ENCODE measurements at places on chromosomes 7 and 10.

DNA sequence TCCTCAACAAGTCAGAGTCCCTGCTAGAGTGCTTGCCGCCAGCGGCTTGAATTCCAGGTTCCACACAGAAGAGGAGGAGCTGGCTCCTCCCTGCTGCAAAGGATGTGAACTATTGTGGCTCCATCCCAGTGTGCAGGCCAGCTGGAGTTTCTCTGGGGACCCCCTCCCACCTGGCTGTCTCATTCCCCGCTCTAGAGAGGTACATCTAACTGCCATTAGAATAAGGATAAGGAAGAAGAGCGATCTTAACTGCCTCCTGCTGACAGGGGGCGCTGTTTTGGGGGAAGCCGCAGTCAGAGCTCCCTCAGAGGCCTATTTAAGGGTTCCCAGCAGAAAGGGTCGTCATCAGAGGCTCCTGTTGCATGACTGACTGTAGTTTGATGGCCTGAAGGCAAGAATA, 40.8 kb upstream of the HECW1 start:
- DNase-seq: no peak

DNA sequence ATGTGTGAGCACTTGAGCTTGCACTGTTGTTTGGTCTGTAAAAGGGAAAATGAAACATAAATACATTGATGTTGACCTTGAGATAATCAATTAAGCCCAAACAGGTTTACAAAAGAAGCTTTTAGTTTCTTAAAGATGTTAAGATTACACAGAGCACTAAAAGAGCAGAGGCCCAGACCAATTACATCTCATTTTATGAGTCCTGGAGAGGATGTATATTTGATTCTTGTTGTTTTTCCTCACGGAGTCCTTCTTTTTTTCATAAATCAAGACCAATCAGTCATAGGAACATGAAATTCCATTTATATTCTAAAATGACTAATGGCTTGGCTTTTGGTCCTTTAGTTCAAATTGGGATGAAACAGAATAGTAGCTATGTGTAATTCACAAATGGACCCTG, 249.7 kb upstream of the NPY start:
- no peak for DNase-seq

GRCh38 chr7:34048445-34048844, 143.1 kb downstream of the BMPER start:
- no peak for DNase-seq

DNA sequence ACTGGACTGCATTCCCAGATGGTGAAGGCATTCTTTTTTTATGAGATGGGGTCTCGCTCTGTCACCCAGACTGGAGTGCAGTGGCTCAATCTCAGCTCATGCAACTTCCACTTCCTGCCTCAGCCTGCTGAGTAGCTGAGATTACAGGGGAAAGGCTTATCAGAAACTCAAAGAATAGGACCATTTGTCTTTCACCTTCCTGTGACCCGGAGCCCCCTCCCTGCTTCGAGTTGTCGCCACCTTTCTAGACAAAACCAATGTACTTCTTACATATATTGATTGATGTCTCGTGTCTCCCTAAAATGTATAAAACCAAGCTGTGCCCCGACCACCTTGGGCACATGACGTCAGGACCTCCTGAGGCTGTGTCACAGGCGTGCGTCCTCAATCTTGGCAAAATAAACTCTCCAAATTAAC, 1.8 kb upstream of the METTL27 start:
- DNase-seq: no peak

DNA sequence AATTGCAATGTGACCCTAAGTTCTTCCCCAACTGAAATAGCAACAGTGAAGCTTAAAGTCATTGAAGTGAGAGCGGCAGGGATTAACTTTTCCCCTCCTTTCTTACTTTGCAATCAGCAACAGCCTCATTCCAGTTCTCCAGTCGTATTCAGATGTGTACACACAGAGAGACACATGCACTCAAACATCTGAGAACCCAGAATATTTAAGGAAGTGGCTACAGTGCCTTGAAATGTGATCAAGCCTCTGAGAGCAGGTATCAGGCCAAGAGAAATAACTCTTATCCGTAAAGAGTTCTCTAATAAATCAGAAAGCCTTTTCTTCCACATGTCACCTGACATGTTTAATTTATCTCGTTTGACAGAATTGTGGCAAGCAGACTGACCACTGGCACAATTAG, 388.9 kb upstream of the NPVF start:
- no peak for DNase-seq

- no peak for DNase-seq
These were observed 76.8 kb upstream of the PITRM1 start for GRCh38 chr10:3249307-3249889.

DNA sequence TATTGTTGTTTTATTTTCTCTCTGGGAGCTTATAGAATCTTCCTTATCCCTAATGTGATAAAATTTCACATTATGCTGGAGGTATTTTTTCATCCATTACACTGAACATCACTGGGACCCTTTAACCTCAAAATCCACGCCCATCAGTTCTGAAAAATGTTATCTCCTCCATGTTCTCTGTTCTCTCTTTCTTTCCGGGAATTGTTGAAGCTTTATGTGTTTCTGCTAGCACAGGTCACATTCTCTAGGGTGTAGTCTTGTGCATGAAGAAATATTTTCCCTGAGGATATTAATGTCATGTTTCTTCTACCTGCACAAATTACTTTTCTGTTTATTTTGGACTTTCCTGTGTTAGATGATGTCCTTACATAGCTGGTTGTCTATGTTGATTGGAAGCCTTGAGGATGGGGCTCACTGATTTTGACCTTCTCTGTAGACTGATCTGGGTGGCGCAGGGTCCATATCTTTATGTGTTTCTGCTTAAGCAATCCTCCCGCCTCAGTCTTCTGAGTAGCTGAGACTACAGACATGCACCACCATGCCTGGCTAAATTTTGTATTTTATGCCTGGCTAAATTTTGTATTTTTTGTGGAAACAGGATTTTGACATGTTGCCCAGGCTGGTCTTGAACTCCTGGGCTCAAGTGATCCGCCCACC, 31.4 kb upstream of the IL6 start:
- no peak for DNase-seq

DNA sequence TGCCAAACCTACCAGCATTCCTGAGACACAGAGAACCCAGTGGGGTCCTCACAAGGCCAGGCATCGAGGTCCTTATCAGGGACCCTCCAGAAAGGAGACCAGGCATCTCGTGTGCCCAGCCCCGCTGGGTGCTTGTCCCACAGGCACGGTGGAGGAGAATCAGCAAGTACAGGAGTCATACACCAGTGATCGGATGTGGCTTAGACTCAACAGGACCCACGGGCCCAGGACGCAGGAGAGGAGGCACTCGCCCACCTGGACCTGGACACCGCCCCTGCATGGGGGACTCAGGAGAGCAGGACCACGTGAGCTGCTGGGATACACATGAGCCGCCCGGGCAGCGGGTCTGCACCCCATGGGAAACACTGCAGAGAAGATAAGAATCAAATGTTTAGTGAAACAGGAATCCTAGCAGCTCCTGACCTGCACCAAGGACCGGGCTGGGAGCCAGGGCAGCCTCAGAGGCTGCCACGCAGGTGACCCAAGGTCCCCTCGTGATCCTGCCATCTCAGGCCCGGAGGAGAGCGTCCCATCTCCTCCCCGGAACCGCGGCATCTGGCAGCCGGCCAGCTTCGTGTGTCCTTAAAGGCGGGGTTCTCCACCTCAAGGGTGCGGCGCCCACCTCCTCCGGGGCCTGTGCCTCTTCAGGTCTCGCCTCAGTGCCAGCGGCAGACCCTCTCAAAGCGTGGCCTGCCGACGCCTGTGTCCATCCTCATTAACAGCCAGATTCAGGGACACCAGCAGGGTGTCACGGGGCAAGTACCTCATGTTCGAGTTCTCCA, 59.2 kb downstream of the FOXL3 start:
- DNase-seq: no peak

DNA sequence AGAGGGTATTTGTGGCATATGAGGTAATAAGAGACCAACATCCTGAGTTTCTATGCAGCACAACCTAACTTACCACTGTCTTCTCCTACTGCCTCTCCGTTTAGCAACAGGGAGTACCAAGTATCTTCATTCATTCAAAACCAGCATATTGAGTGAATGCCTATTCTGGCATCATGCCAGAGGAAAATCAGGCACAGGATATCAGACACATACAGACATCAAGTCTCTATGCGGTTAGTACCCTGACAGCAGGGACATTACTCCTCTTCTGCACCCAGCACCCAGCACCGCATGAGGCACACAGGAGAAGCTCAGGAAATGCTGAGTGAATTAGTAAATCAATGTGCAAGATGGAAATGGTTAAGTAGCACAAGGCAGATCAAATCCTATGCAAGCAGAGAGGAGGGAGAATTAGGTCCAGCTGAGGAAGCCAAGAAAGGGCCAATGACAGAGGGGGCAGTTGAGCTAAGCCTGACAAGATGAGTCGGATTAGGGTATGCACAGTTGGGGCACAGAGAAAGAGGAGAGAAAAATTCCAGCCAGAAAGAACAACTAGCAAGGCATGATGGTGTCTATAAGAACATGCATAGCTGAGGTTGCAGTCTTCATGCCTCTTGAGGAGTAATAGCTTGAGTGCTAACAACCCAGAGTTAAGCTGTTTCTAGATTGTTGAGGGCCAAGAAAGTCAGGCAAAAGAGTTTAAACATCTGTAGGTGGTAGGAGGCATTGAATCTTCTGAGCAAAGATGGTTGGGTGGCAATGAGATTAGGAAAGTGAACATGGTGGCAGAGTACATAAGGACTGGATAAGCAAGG, 146.0 kb downstream of the PLXNA4 start:
- no peak for DNase-seq

- peak; percentile 76 for DNase-seq
These were observed 1.2 kb upstream of the TMEM178B start for GRCh38 chr7:141072548-141073172.

GRCh38 chr7:58086871-58087535, 637.0 kb downstream of the ZNF716 start:
- DNase-seq: no peak

DNA sequence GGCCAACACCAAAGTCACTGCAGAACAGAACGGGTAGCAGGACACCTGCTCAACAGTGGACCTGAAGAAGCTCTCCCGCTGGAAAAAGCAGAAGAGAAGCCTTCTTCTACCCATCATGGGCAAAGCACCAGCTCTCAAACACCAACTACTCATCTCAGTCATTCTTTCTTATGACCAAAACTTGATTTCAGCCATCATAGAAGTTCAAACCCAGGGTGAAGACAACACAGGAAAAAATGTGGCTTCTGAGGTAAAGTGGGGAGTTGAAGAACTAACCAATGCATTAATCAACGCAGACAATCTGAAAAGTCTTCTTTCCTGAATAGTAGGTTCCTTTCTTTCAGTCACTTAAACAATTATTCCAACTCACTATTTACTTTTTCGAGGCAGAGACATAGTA, 83.3 kb downstream of the ELMO1 start:
- DNase-seq: no peak

DNA sequence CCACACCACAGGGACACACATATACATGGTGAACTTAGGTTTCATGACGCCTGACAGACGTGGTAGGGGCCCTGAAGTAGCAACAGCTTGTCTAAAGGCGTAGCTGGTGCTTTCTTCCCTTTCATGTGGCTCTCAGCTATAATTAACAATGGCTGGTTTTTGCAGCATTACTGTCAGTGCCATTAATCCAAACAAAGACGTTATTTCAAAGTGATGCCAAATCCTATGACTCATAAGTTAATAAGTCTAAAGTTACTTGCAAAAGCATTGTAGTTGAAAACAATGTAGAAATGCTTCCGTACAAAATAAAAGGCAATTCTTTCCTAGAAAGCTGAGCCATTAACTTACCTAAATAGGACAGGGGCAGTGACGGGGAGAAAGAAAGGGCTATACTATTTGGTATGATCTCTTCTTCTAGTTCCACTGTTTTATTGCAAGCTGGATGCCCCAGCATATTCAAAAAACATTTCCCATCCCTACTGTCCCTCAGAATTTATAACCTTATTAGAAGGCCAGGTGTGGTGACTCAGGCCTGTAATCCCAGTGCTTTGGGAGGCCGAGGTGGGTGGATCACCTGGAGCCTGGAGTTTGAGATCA, 105.4 kb downstream of the ODAD2 start:
- no peak for DNase-seq

DNA sequence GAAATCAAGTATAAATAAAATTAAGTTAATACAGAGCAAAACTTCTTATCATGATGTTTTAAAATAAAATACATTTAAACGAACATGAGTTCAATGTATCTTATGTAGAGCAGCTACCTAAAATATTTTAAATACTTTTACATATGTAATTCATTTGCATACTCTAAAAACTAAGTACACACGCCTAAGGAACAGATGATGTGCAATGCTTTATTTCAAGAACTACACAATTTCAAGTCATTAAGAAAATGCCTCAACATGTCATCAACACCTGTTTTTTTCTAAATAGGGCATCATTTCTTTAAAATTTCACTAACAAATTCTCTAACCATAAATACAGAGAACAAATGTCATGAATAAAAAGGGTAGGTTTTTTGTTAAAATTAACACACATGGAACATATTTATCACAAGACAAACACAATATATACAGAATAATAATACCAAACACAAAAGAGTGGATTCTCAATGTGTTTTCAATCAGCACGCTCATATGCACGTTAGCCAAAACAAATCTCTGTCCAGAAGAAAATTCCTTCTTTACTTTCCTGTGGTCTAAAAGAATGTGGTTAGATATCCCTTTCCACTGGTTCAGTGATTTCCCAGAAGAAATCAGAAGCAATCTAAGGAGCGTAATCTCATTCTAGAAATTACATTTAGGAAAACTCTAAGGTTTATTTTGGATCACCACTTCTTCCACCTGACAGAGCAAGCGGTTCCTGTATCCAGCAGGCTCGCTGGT, 73.0 kb upstream of the PFKP start:
- DNase-seq: no peak

DNA sequence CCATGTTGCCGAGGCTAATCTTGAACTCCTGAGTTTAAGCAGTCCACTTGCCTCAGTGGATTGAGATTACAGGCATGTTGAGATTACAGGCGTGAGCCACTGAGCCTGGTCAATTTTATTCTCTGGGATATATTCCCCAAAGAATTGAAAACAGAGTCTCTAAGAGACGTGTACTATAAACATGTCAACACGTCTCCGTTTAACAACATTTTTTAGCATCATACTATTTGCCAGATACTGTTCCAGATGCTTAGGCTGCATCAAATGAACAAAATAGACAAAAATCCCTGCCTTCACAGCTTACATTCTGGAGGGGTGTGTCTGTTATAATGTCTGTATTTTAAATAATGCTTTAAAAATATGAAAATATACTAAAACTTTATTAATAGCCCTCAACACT, 54.1 kb upstream of the PRKG1 start:
- no peak for DNase-seq

DNA sequence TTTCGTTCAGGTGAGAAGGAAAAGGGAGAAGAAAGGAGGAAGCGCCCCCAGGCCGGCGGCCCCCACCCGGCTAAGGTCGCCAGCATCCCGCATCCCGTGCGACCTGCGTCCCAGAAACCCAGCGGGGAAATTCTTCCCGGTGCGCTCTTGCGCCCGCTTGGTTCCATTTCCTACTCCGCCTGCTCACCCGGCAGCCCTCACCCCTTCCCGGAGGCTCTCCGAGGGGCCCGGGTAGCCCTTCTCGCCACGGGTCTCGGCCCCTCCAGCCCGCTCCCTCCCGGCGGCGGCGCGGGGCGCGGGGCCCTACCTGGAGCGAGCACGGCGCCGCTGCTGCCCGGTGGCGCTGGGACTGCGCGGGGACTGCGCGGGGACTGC, at the start of gene PRKCQ:
PRKCQ (minus strand) TSS at position 373 of the 375 bp plus-strand sequence. CDS start 65,141 bp downstream, outside the sequence.
- DNase-seq: no peak

- no peak for DNase-seq
These were observed 60.4 kb downstream of the TPST1 start for GRCh38 chr7:66265566-66265965.

GRCh38 chr7:114910787-114911186, 11.1 kb upstream of the MDFIC start:
- no peak for DNase-seq

All from amygdala (tissue), 56 donors.